NCI-H1930 (cell line): ENCODE measurements at places on chromosomes 12 and 14.

GRCh38 chr12:13103391-13104033, at the start of gene GSG1:
Gene GSG1, minus strand, starts transcription at chr12:13103667. Its CDS starts 155 bp downstream, at chr12:13103512.
- DNase-seq, result no peak

- no peak for DNase-seq
Measured at GRCh38 chr14:56379956-56380355, 199.6 kb upstream of the TMEM260 start.

DNA sequence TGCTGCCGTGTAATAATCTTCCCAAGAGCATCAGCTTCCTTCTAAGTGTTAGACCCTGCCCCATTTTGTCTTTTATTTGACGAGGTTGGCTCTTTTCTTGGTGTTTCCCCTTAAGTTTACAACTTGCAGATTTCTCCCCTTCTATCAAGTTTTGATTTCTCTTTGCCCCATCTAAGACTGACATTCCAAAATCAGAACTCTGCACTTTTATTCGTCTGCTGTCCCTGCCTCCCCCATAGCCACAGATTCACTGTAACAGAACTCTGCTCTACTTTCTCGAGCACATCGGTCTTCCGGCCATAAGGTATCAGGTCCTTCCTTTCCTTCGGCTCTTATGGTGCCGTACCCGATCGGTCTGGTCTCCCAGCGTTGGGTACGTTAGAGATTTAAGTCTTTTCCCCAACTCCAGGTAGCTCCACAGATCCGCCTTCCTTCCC, 563 bp downstream of the DCP1B start:
- no peak for DNase-seq

DNA sequence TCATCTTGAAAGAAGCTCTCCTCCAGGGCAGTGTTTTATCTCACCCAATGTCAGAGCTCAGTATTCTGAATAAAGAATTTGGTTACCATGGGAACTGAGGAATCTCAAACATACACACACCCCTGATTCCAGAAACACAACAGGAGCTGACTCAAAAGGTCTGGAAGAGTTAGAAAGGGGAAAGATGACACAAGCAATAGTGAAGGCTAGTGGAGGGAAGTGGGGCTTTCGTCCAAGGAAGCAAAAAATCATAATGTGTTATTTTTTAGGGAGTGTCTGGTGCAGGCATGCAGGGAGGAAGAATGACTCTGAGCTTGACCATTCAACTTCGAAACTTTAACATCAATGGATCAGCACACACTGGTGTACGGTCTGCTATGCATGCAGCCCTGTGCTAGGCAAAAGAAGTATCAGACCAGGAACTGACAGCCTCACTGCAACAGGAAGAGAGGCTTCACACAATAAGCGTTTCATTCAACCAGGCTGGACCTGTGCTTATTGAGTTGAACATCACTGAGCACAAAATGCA, 20.3 kb downstream of the HEBP1 start:
- DNase-seq, result no peak

- no peak for DNase-seq
Measured at GRCh38 chr12:22684140-22685118, 59.5 kb downstream of the ETNK1 start.

DNA sequence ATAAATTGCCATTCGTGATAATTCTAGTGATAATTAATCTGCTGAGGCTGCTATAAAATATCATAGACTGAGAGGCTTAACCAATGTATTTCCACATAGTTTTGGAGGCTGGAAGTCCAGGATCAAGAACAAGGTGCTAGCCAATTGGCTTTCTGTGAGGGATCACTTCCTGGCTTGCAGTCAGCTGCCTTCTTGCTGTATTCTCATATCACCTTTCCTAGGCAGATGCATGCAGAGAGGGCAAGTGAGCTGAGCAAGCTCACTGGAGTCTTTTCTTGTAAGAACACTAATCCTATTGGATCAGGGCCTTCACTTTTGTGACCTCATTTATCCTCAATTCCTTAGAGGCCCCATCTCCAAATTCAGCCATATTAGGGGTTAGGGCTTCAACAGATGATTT, 640.7 kb downstream of the DIO2 start:
- no peak for DNase-seq

DNA sequence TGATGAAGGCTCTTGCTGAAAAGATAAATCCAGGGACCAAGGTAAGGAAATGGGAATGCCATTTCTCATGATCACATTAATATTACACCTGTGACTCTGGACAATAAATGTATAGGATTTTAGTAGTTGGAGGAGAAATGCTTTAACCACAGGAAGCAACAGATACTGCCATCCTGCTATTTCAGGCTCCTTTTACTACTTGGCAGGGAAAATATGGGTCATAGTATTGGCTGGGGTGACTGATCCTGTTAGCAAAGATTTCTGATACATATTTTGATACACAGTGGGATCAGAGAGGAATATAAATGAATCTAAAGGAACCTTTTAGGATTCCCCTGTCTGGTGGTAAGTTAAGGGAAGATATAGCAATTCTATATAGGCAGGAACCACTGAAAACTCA, 115.0 kb downstream of the IGF1 start:
- DNase-seq, result no peak
